ENCODE measurements at places on chromosomes 11 and 22. TPM values are rescaled to one million over a fixed set of nuclear protein-coding genes. Genes with fewer than 3 reads are reported as not detected.

- DNase-seq, result no peak
Measured at GRCh38 chr11:16976379-16976778, 37.8 kb downstream of the PLEKHA7 start.

IRAG1 gene
- total RNA-seq, result not detected

USH1C gene
- not detected for total RNA-seq

SLC15A3 gene
- 10.5 TPM for total RNA-seq

DNA sequence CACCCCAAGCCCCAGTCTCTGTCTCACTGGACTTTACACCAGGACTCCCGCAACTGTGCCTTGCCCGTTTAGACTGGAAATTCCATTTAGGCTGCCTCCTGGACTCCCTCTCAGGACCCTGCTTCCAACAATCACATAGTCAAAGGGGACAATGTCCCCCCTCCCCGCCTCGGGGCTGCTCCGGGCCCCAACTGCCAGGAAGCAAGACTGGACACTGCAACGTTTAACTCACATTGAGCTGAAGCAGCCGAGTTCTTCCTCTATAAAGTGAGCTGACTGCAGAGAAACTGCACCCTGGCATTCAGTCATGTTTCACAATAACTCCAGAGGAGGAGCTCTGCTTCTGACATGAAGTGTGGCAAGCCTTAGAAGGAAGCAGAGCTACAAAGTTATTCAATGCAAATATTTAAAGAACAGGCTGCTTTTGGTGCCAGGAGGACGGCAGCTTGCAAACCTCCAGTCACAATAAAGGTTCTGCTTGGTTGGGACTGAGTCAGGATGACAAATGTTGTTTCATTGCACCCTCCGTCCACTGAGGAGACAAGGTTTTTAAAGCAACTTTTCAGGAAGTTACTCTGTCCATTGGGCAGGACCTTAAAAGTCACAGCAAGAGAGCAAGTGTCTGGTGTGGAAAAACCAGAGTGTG lies 19.9 kb downstream of the PACSIN2 start:
- peak; percentile 50 for DNase-seq

GRCh38 chr11:74675761-74676160 lies 55.5 kb downstream of the CHRDL2 start:
- no peak for DNase-seq

- DNase-seq, result no peak
Measured at GRCh38 chr11:66784575-66784974, 55.6 kb upstream of the SPTBN2 start.

DNA sequence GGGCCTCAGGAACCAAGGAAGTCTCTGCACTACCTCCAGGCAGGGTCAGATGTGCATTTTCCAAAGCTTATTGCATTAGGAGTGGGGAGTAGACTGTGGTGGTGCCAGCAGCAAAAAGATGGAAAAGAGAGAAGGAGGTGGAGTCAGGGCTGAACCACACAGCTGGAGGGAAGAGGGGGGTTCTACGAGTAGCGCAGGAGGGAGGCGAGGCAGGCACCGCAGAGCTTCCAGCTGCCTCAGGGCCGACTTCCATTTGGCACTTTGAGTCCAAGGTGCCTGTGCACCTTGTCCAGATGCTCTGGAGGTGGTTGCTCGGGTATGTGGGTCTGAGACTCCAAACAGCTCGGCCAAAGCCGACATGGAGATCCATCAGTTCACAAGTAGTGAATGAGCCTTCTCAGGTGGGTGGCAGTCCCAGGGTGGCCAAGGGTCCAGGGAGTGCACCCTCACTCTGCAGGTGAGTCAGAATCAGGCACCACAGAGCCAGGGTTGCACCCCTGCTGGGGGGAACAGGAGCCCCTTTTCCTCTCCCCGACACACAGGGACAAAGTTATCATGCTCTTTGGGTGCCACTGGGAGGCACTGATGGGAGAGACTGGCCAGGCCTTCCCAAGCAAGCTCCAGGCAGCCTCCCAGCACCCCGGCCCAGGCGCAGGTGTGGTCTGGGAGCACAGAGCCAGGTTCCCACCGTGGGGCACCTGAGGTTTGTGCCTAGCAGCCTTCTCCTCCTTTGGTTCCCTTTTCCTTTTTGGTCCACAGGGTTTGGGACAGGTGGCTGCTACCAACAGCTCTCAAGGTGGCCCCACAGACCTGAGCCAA lies 30.2 kb downstream of the GGT5 start:
- DNase-seq, result no peak

DNA sequence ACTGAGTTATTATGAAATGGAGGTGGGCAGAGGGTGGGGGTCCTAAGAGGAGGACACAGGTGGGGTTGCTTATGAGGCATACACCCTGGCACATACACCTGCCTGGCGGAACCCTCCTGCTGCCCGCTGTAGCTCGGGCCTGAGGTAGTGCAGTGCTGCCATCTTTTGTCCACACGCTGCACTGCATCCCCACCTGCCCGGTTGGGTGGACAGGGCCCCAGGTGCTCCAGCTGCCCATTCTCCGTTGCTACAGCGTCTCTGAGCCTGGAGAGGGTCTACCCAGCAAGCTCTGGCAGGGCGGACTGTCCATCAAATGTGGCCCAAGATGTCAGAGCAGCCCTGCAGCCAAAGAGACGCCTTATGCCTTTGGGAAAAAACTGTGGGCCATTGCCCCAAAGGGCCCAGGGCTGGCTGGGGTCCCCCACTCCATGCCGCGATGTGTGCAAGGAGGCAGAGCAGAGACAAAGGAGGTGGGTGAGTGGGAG lies 131.2 kb downstream of the BUD13 start:
- DNase-seq, result no peak

APOBEC3F gene
- total RNA-seq, result 4.3 TPM

MRGPRX3 gene
- not detected for total RNA-seq

DNA sequence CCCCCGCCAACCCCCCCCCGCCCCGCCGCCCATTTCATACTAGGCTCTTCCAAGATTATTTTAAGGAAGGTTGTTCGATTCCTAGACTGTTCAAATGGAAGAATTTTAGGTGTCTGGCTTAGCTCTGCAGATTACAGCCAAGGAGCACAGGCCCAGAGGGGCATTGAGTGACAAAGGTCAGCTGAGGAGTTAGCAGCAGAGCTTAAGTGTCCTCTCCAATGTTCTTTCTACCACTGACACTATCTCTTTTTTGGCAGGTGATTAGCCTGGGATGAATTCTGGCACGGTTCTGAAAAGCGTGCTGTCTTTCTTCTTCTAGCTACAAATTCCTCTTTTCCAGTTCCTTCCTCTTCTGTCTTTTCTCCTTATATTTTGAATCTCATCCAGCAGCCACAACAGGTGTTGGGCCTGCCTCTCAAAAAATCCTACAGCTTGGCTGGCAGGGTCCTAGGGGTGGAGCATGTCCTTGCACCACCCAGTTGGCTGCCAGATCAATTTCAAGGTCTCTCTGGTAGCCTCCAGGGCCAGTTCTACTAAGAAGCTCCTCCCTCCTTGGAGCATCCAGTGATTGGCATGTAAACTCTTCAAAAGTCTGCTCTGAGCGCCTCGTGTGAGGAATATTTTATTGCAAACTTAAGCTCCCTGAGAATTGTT lies 23.0 kb downstream of the KCNE3 start:
- no peak for DNase-seq

- DNase-seq, result peak; percentile 64
Measured at GRCh38 chr11:64900263-64900678, 16.7 kb downstream of the ATG2A start.

DNA sequence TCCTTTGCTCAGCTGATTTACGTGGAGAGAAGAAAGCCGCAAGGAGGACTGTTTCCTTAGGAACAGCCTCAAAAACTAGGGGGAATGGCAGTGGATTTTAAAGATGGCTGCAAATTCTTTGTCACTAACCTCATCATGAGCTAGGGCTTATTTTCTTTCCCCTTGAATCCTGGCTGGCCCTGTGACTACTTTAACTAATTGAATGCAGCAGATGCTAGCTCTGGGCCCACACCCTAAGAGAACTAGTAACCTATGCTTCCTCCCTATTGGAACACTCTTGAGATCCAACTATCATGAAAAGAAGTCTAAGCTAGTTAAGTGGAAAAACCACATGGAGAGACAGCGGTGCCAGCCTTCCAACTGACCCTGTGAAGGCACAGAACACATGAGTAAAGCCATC lies 421.3 kb upstream of the NARS2 start:
- DNase-seq, result no peak

FOLR3 gene
- 0.47 TPM for total RNA-seq

GRCh38 chr22:19149047-19149883 lies 827 bp downstream of the GSC2 start:
- DNase-seq, result peak; percentile 16

KRTAP5-7 gene
- total RNA-seq, result not detected

DNA sequence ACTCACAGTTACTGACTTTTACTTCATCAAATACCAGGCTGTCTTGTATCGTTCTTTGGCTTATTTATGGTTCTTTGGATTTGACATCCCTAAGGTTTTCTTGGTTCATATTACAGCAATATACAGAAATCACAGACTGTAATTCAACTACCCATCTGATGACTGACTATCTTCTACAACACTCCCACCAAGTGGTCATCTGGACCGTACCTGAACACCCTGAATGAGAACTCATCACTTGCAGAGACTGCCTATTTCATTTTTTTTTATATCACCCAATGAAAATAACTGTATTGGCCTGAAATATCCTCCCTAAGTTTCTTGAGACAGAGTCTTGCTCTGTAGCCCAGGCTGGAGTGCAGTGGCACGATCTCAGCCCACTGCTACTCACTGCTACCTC lies 9.5 kb upstream of the UPB1 start:
- DNase-seq, result peak; percentile 59

CD44 gene
- 1,330 TPM for total RNA-seq

GRCh38 chr22:35986088-35986487 lies 42.5 kb downstream of the RBFOX2 start:
- no peak for DNase-seq

- DNase-seq, result no peak
Measured at GRCh38 chr11:16512198-16512898, 156.0 kb upstream of the SOX6 start.

TP53AIP1 gene
- total RNA-seq, result not detected

WT1 gene
- total RNA-seq, result not detected

- no peak for DNase-seq
Measured at GRCh38 chr22:45429981-45430775, 16.7 kb downstream of the RIBC2 start.

APOL6 gene
- total RNA-seq, result 39.3 TPM

OR51B4 gene
- not detected for total RNA-seq

DNA sequence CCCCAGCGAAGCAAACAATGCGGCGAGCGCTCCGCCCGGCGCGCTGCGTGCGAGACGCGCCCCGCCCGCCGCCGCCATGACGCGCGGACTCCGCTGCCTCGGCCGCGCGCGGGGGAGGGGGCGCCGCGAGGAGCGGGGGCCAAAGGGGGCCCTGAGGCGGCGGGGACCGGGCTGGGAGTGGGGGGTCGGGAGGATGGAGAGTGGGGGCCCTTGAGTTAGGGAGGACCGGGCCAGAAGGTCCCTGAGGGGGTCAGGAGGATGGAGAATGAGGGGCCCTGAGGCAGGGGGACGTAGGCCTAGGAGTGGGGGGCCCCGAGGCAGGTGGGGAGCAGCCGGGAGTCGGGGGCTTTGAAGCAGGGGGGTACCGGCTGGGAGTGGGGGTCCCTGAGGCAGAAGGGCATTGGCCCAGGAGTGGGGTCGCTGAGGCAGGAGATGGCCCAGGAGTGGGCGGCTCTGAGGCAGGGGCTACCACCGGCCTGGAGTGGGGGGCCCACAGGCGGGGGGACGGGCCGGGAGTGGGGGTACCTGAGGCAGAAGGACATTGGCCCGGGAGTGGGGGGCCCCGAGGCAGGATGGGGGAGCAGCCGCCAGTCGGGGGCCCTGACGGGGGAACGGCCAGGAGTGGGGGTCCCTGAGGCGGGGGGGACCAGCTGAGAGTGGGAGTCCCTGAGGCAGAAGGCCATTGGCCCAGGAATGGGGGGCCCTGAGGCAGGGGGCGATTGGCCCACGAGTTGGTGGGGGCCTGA lies at the start of gene BRD1:
TSS of gene BRD1 (minus strand) at position 21 of the 746 bp plus-strand sequence. CDS start 3,556 bp downstream, outside the sequence.
- DNase-seq, result no peak

DNA sequence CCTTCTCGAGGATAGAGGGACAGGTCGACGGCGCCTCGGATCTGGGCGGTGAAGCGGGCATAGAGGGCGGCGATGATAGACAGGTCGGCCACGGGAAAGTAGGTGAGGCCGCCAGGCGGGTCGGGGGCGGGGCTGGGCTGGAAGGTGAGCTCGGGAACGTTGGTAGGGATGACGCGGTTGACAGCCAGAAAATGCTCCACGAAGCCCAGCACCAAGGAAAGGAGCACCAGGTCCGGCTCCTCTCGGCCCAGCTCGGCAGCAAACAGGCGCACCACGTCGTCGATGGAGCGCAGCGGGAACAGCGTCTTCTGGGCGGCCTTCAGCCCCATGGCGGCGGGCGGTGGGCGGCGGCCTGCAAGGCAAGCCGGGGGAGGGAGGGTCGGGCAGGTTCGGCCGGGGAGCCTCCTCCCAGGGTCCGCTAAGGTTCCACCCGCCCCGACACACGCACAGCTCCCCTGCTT lies 540 bp downstream of the MEN1 start:
- no peak for DNase-seq

GRCh38 chr22:28015676-28016601 lies 96.9 kb upstream of the PITPNB start:
- no peak for DNase-seq

DNA sequence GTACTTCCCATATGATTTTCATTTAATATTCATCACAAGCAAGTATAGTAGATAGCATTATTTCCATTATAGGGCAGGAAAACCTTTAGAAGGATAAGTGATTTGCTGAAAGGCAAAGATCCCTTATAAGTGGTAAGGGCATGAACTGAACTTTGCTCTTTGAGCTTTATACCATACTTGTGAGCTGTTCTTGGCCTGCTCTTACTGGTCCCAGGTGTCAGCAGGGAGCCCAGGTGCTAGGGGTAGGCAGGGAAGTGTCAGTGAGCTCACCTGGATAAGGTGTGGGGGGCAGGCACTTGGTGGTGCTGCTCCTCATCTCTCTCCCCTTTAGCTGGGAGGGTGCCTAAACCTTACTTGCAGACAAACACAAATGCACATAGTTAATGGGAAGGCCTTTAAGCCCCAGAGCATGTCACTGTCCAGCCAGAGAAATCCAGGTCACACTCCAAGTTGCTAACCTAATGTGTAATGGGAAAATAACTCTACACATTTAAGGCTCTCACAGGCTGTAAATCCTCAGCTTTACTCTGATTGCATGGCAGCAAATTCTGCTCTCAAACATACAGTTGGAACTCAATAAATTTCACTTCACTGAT lies 114.4 kb downstream of the PLEKHA7 start:
- no peak for DNase-seq

OR51I1 gene
- total RNA-seq, result not detected

GRCh38 chr11:108797578-108798100 lies 132.8 kb downstream of the DDX10 start:
- DNase-seq, result no peak

SYCE3 gene
- not detected for total RNA-seq

- DNase-seq, result no peak
Measured at GRCh38 chr11:98260983-98261382, 759.8 kb upstream of the CNTN5 start.
